ENCODE measurements at places on chromosomes 11 and 22. TPM values are rescaled to one million over a fixed set of nuclear protein-coding genes. Genes with fewer than 3 reads are reported as not detected.

The ACRV1 gene
- not detected for polyA plus RNA-seq

The MTA2 gene
- polyA plus RNA-seq = 39.7 TPM

The VWCE gene
- 0.14 TPM for polyA plus RNA-seq

The SRPRA gene
- 96.1 TPM for polyA plus RNA-seq

GRCh38 chr22:21571679-21572078 is 4.2 kb downstream of the UBE2L3 start:
- no peak for DNase-seq

- peak; percentile 98 for DNase-seq
These were observed 133.4 kb upstream of the E2F8 start for GRCh38 chr11:19374151-19374569.

- no peak for DNase-seq
These were observed 30.9 kb downstream of the IGLL1 start for GRCh38 chr22:23549198-23549595.

DNA sequence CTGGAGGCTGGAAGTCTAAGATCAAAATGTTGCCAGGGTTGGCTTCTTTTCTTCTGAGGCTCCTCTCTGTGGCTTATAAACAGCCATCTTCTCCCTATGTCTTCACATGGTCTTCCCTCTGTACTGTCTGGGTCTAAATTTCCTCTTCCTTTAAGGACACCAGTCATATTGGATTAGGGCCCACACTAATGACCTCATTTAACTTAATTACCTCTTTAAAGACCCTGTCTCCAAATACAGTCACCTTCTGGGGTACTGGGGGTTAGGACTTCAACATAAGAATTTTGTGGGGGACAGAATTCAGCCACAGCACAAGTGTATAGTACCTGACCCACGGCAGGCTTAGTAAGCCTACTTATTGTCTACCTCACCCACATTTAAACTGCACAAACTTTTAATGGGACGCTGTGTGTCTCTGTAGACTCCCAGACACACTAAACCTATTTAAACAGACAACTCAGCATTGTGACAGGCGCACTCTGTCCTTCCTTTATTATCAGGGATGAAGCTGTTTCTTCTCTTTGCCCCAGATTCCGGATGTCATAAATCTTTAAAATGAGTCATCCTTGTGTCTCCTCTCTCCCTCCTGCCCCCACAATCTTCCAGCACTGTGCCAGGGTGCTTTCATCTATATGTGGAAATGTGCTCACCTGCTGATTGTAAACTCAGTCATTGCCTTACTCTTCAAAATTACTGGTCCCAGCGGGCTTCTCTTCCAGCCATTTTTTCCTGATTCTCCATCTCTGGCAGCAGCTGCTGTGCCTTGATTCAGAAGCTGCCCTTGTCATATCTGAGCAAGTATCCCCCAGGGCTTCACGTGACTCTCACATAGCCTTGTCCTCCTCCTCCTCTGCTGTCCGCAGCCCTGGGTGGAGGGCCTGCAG is 5.4 kb upstream of the MAPK8IP1 start:
- DNase-seq = no peak

- DNase-seq = no peak
These were observed 861 bp upstream of the ZNRF3 start for GRCh38 chr22:28882545-28882877.

- peak; percentile 17 for DNase-seq
These were observed 229.3 kb downstream of the CASP12 start for GRCh38 chr11:104668797-104669463.

DNA sequence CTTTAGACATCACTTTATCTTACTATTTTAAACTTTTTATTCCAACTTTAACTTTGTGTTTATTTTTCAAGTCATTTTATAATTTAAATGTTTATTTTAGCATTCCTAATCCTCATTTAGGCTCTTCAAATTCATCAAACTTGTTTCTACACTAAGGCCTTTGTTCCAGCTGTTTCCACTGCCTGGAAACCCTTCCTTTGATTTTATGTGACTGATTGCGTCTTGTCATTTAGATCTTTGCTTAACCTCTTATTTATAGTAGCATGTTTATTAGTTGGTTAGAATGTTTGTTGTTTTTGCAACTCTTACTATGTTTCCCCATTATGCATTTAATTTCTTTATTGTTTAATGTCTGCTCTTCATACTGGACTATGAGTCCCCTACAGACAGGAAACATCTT is 132.0 kb downstream of the FAM181B start:
- no peak for DNase-seq

- no peak for DNase-seq
These were observed 16.9 kb downstream of the RSPH14 start for GRCh38 chr22:23124611-23125511.

All from keratinocyte (primary cell).